ENCODE measurements at places on chromosomes 1 and 21.

- peak; percentile 24 for DNase-seq
Measured at GRCh38 chr1:62271948-62272728, 47.1 kb downstream of the KANK4 start.

- peak; percentile 34 for DNase-seq
Measured at GRCh38 chr1:52552236-52552504, 722 bp downstream of the TUT4 start.

GRCh38 chr1:189821833-189822232, 655.8 kb downstream of the BRINP3 start:
- DNase-seq: no peak

- no peak for DNase-seq
Measured at GRCh38 chr1:153308540-153308939, 4.2 kb downstream of the PGLYRP3 start.

GRCh38 chr1:116325922-116326321, 47.1 kb upstream of the ATP1A1 start:
- peak; percentile 31 for DNase-seq

GRCh38 chr1:172653015-172653709, 5.7 kb upstream of the FASLG start:
- DNase-seq: no peak

DNA sequence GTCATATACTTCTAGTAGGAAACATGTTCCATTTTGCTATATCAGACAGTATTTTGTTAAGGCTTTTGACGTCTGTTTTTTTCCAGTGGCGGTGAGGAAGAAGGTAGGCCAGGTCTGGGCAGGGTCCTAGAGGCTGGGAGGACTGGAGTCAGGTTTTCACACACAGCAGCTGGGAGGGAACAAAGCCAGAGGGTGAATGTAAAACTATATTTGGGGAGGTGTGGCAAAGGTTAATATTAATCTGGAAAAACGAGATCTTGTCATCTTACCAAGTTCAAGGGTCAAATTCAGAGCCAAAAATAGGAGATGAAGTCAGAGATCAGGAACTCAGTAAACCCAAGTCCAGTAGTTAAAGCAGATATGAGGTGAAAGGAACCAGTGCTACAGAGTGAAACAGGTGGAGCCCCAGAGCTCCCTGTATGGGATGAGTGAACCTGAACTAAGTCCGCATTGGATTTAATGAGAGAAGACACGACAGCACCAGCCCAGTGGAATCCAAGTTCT, 10.7 kb upstream of the OTUD7B start:
- DNase-seq: no peak

- DNase-seq: no peak
Measured at GRCh38 chr1:172906778-172907592, 143.8 kb downstream of the TNFSF18 start.

DNA sequence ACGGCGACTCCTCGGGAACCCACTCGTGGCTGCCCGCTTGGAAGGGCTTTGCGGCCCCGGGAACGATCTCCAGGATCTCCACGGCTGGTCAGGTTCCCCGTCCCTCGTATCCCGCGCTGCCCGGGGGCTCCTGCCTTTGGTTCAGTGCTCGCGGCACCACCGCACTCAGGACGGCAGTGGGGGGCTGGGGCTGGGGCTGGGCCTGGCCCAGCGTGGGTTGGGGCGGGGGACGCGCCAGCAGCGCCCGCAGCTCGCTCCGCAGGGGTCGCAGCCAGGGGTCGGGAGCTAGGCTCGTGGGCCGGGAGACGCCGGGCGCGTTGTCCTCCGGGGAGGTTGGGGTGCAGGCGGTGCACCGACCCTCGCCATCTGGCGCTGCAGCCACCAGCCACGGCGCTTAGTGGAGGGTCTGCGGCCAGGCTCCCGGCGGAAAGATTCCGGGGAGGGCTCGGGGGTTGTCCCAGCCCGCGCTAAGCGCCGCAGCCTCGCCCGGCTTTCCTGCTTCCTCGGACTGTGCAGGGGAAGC, 8.9 kb downstream of the SIM2 start:
- DNase-seq: no peak

DNA sequence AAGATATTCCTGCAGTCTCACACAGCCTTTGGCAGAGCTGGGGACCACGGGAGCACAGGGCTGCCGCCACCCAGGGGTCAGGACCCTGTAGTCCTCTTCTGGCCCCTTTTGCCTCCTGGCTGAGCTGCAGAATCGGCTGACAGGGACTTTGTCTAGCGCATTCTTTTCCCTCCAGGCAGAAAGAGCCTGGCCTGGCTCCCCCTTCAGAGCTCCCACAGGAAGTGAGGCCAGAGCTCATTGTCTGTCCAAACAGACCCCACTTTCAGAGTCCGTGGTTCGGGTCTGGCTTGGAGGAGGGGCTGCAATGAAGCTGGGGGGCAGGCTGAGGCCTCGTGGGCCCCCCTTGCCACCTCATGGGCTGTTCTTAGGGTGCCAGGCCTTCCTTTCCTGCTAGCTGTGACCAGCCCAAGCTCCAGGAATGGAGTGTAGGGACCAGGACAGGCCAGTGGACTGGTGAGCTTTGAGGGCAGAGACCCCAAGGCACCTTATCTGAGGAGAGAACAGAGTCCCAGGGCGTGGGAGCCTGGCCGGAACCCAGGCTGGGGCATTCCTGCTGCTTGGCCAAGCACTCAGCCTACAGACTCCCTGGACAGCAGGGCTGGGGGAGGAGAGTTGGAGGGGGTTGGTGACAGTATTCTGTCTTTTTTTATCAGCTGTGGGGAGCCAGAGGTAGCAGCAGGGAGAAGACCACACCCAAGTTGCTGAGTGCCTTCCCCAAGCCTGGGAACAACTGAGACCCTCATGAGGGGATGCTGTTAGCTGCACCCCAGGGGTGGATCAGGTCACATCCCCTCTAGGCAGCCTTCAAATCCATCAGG, 4.7 kb downstream of the CELSR2 start:
- DNase-seq: no peak

- no peak for DNase-seq
Measured at GRCh38 chr1:246609632-246610031, 43.4 kb downstream of the CNST start.

- peak; percentile 17 for DNase-seq
Measured at GRCh38 chr1:62144238-62144831, 50.3 kb upstream of the L1TD1 start.

- no peak for DNase-seq
Measured at GRCh38 chr1:18565321-18565720, 65.3 kb upstream of the PAX7 start.

GRCh38 chr1:110554871-110555801, 36.2 kb upstream of the KCNA10 start:
- peak; percentile 21 for DNase-seq

- DNase-seq: no peak
Measured at GRCh38 chr1:115782571-115783281, 14.2 kb upstream of the CASQ2 start.

- DNase-seq: no peak
Measured at GRCh38 chr1:211623515-211623914, 44.6 kb upstream of the SLC30A1 start.

- DNase-seq: no peak
Measured at GRCh38 chr1:16088351-16088911, 15.0 kb upstream of the FAM131C start.

- no peak for DNase-seq
Measured at GRCh38 chr1:243568793-243569192, 281.2 kb downstream of the AKT3 start.

- DNase-seq: no peak
Measured at GRCh38 chr1:69294171-69294570, 273.6 kb upstream of the LRRC7 start.

- no peak for DNase-seq
Measured at GRCh38 chr1:18064534-18064933, 43.1 kb upstream of the IGSF21 start.

DNA sequence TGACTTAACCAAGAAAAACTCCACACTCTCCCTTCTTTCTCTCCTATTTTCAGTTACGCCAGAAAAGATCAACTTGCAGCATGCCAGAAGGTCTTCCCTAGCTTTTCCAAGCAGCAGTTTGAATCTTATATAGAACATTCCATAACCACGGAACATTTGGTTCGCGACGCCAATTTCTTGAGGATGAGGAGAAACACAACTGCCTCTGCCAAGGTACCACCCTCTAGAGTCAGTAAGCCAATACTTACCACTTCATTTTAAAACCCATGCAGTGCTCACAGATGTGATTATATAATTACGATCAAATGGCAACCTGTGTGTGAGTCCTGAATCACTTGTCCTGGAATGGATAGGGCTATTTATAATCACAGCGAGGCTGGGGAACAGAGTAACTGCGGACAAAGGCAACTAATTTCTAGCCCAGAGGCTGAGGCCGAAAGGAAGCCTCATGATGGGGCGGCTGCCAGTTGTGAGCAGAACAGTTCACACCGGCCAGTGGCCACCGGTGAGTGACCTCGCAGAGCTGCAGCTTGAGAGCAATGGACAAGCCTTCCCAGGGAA, 43.2 kb upstream of the BACE2 start:
- DNase-seq: no peak

- DNase-seq: no peak
Measured at GRCh38 chr1:17912491-17912890, 157.4 kb downstream of the ACTL8 start.
